ENCODE measurements at places on chromosomes 4 and X.

GRCh38 chr4:127624173-127624572 is 8.6 kb upstream of the INTU start:
- no peak for DNase-seq

- DNase-seq, result no peak
These were observed 23.7 kb downstream of the RP2 start for GRCh38 chrX:46860557-46860956.

- no peak for DNase-seq
These were observed 9.6 kb upstream of the DLG3 start for GRCh38 chrX:70434914-70435586.

DNA sequence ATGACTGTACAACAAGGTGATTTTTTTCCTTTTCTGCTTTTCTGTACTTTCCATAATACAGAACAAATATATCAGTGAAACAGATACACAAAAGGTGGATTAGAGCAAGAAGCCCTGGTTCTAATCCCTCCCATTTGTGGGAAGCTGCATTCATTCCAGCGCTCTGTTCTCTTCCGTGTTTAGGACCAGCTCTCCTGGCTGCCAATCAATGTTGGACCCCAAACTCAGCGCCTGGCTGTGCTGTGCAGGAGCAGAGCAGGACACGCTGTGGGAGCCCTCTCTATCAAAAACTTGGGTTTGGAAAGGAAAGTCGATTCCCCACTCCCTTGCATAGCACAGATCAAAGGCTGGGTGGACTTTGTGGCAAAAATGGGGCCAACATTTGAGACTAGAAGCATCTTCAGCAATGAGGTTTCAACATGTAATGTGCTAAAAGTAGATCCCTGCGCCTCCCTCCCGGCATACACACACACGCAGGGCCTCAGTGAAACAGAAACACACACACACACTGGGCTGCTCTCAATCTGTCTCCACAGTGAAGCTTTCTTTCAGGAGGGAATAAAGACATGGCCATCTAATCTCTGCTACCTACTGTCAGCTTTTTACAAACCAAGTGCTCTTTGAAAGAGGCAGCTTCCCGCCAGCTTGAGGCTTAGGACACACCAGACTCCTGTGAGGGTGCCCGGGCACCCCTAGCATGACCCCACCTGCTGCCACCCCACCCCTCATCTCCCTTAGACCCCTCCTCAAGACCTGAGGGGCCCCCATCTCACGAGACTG is 12.2 kb downstream of the WDR1 start:
- DNase-seq, result no peak

DNA sequence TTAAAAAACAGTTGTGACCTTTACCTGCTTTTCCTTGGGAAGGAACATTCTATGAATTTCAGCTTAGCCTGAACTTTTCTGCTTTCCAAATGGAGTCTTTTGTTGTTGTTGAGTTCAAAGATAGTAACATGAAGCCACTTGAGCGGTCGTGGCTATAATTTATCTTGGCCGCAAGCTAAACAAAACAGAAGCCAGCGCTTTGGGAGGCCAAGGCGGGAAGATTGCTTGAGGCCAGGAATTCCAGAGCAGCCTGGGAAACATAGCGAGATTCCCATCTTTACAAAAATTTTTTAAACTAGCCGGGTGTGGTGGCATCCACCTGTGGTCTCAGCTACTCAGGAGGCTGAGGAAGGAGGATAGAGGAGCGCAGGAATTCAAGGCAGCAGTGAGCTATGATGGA is 29.9 kb downstream of the TKTL1 start:
- no peak for DNase-seq

DNA sequence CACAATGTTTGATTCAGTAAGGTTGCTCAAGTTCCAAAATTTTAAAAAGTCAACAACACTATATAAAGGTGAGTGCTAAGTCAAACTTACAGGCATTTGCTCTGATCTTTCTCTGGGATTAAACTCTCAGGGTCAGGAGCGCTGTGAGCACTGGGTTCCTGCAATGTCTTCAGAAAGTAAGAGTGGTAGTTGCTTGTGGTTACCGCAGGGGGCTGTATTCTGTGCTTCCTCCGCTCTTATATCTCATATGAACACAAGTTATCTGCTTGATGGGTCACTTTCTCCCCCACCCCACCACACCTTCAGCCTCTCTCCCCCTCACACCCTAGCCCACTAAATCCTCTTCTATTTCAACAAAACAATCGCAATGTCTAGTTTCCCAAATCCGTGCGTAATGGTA is 116.4 kb upstream of the IGSF1 start:
- DNase-seq, result no peak

DNA sequence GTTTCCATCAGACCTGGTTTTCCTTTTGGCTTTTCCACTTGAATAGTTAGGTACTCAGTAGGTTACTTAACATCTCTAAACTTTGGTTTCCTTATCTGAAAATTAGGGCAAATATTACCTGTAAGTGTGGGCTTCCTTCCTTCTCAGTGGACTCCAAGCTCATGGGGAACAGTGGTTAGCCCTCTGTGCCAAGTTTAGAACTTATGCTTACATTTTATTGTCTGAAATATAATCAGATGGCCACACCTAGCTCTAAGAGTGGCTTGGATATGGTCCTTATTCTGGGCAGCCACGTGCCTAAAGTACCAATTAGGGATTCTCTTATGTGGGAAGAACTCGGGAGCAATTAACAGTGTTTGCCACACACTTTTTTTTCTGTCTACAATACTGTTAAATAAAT is 133.9 kb downstream of the UCHL1 start:
- DNase-seq, result no peak

- DNase-seq, result no peak
These were observed 5.8 kb downstream of the AFAP1 start for GRCh38 chr4:7933651-7934510.

DNA sequence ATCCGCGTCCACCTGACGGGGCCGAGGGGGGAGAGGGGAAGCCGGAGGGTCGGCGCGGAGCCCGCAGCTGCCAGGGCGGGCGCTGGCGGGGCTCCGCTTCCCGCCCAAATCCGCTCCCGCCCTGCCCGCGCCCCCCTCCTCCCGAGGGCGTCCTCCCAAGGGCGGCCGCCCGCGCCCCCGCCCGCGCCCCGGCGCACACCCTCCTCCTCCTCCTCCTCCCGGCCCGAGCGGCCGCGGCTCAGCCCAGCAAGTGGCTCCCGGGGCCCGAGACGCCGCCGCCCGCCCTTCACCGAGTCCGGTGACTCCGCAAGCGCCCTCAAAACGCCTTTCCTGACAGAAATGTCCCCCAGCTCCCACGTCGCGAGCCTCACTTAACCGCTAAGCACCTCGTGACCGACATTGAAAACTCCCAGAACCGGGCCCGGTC is 487 bp downstream of the HMGB2 start:
- DNase-seq, result peak; percentile 37

DNA sequence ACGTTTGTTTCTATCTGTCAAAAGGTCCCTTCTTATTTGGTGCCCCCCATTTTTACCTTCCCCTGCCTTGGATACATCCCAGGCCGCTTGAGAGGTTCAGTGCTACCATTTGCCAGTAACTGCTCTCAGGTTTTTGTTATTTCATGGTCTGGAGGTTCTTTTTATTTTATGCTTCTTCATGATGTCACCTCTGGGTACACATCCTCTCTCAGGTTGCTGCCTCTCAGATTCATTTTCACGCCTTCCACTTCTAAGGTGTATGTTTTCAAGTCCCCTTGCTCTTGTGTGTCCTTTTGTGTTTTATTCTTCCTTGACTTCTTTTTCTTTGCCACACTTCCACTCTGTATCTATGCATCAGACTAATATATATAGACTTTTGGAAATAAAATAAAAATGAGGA is 640.1 kb upstream of the AADAT start:
- DNase-seq, result no peak

- no peak for DNase-seq
These were observed 6.3 kb downstream of the PRSS12 start for GRCh38 chr4:118346495-118346894.

DNA sequence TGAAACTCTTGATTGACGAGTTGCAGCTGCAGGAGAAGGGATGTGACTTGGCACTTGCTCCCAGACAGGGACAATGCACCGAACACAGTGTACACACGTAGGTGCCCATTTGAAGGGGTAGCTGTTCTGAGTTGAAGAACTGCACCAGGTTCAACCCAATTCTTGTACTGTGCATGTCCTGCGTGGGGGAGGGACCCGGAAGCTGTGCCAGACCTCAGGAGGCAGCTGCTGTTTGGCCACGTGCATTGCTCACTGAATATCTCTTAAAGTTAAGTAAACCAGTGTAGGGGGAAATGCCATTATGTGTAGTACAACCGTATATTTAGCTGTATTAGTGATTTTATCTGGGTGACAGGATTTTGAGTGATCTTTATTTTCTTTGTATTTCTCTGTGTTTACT is 12.0 kb upstream of the RBBP7 start:
- no peak for DNase-seq

GRCh38 chr4:80171656-80172055 is 25.6 kb upstream of the PRDM8 start:
- DNase-seq, result no peak

GRCh38 chrX:135982860-135983259 is 2.4 kb upstream of the SLC9A6 start:
- DNase-seq, result no peak

- DNase-seq, result no peak
These were observed 118.2 kb downstream of the FBXW7 start for GRCh38 chr4:152417673-152418072.

DNA sequence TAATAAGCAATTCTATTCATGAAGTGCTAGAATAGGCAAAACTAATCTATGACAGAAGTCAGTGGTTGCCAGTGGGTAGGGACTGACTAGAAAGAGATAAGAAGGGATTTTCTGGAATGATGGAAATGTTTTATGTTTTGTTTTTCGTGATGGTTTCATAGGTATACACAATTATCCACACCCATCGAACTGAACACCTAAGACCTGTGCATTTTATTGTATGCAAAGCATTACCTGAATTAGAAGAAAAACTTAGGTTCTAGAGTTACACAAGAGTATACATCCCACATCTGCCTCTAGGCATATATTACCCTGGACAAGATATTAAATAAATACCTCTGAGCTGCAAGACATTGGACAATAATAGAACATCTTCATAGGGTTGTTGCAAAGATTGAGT is 205.2 kb downstream of the SOWAHB start:
- no peak for DNase-seq

DNA sequence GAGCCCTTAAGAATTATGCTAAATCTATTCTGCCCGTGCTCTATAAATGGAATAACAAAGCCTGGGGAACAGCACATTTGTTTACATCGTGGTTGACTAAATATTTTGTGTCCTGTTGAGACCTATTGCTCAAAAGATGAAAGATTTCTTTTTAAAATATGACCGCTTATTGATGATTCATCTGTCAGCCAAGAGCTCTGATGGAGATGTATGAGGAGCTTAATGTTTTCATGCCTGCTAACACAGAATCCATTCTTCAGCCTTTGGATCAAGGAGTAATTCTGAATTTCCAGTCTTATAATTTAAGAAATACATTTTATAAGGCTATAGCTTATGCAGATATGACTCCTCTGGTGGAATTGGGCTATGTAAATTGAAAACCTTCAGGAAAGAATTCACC is 271.3 kb upstream of the FAT4 start:
- no peak for DNase-seq

DNA sequence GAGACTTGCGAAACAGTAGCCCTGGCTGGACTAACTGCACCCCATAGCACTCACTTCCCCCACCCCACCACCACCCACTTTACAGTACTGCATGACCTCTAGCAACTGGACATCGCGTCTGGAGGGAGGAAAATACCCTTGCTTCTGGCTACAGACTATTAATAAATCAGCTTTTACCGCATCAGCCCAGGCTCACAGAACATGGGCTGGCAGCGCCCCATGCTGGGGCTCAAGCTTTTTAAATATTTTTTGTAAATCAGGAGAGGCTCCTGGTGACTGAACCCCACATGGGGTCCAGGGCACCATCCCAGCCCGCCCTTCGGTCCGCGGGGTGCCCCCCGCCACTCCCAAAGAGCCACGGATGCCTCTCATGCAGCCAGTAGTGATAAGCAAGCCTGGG is 2.7 kb downstream of the HS6ST2 start:
- no peak for DNase-seq

DNA sequence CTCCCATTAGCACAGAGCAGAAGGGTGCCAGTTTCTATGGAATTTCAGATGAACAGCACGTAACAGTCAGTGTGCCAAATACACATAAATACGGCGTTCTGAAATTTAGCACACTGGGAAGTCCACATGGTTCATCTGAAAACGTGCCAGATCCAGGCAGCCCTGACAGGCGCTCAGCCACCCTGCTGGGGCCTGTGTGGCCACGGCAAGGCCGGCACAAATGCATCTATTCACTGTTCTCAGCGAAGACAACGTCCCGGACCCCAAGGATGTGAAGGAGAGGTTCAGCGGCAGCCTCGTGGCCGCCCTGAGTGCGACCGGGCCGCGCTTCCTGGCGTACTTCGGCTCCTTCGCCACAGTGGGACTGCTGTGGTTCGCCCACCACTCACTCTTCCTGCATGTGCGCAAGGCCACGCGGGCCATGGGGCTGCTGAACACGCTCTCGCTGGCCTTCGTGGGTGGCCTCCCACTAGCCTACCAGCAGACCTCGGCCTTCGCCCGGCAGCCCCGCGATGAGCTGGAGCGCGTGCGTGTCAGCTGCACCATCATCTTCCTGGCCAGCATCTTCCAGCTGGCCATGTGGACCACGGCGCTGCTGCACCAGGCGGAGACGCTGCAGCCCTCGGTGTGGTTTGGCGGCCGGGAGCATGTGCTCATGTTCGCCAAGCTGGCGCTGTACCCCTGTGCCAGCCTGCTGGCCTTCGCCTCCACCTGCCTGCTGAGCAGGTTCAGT is 15.6 kb downstream of the DGKQ start:
- no peak for DNase-seq

DNA sequence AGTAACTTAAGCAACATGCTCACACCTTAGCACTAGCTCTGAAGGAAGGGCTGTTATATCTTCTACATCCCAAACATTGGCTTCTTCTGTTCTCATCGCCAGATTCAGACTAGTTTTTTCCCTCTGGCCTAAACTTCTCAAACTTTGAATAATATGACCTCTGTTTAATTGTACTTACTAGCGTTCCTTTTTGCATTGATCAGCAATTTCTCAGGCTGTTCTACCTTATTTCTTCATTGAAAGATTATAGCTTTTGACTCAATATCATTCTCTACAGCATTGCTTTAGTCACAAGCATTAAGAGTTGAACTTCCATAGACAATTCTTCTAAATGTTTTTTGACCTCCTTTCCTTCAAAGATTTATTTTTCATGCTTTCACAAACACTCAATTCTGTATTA is 659.2 kb downstream of the PCDH7 start:
- no peak for DNase-seq

DNA sequence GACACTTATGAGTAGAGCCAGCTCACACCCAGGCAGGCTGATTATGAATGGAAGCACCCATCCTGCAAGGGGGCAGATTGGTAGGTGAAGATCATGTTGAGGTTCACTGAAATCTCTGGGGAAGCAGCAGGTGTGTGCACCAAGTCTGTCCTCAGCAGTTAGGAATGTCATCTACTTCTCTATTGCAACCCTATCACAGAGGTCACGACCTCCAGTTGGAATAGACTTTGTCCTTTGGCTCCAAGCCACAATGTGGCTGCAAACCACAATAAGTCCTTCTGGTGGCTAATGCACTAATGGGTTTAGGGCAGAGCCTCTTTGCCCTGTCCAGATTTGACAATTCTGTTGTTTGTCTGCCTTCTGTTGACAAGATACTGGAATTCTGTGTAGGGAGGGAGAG is 1056.7 kb downstream of the PCDH19 start:
- DNase-seq, result no peak

All from cortex of kidney (tissue), 1 donor.